ENCODE measurements at places on chromosomes 13 and 19. TPM values are rescaled to one million over a fixed set of nuclear protein-coding genes. Genes with fewer than 3 reads are reported as not detected.

ANKRD24 gene
- 2.6 TPM for total RNA-seq

DNA sequence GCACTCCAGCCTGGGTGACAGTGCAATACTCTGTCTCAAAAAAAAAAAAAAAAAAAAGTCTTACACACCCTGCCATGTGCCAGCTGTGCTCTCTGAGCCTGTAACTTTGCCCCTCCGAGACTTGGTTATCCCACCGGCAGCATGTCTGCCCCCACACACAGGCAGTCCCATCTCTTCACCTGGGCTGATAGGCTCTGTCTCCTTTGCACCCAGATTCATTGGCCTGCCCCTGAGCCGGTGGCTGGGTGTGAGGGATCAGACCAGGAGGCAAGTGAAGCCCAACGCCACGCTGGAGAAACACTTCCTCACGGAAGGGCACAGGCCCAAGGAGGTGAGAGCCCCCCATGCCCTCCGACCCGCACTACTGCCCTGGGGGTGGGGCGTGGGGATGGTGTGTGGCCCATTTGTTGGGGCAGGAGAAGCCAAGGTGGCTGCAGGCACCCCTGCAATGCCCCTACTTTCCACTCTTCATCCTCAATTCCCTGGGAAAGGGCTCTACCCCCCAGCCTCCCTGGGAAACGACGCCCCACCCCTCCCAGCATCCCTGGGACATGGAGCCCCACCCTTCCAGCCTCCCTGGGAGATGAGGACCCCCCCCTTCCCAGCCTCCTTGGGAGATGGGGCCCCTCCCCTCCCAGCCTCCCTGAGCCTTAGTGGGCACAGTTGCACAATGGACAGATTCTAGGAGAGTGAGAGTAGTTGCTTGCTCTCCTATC, 45.3 kb downstream of the CERS4 start:
- H3K27ac ChIP-seq: no peak overlapping the region
- H3K4me1 ChIP-seq: no peaks in the 10 kb centered on the region
- no peak overlapping the region for H3K4me3 ChIP-seq
- DNase-seq: no peak

DNA sequence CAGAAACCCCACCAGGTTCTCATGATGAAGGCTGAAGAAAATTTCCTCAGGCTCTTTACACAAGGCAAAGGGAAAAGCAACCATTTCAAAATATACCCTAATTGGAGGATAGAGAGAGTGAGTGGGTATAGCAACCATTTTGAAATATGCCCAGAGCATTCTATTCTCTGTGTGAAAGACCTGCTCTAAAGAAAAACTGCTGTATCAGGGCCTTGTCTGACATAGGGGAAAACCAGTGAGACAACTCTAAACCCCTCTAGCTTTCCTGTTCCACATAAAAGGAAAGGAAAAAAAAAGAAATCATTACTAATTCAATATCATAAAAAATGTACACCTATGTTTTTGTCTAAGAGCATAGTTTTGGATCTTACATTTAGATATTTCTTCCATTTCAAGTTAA, 42.3 kb downstream of the TPTE2 start:
- H3K36me3 ChIP-seq: no peaks in the 10 kb centered on the region
- no peak overlapping the region for H3K27ac ChIP-seq
- no peak for DNase-seq
- H3K4me3 ChIP-seq: no peak overlapping the region
- peaks cover 7% of the 10 kb centered on the region for H3K4me1 ChIP-seq

DNA sequence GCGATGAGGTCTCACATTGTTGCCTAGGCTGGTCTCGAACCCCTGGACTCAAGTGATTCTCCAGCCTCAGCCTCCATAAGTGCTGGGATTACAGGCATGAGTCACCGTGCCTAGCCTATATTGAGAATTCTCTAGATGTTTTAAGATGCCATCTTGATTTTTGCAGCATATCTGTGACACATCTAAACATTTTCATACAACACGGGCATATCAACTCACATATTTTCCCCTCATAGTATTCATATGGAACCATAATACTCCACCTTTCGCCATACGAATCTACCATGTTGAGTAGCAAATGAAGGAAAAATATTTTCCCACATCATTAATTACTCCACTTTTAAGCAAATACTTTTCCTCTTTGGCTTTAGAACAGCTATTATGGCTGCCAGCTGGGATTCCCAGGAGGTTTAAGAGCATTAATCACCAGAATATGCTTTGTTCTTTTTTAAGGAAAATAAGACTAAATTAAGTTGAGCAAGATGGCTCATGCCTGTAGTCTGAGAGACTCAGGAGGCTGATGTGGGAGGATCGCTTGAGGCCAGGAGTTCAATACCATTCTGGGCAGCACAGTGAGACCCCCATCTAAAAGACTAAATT, 56.9 kb upstream of the GTF2F2 start:
- no peak overlapping the region for H3K27ac ChIP-seq
- no peak for DNase-seq
- H3K27me3 ChIP-seq: peaks cover 19% of the 10 kb centered on the region
- no peaks in the 10 kb centered on the region for H3K36me3 ChIP-seq
- H3K4me3 ChIP-seq: no peak overlapping the region

DNA sequence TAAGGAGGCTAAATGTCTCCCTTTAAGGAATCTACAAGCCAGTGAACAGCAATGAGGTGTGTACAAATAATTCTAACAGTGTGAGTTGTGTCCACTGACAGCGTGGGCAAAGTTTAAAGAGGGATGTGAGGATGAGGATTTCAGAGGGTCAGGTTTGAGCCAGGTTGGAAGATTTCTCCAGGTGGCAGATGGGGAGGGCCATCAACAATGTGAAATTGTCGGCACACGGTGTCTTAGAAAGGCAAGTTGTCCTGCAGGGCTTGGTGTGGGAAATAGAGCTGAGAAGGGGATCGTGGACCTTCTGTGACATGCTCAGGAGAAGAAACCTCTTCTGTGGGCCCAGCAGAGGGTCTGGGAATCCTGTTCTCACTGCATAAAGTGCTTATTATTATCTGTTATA, 52.1 kb downstream of the ATP8A2 start:
- no peak for DNase-seq
- no peak overlapping the region for H3K4me3 ChIP-seq
- H3K27ac ChIP-seq: no peak overlapping the region
- H3K36me3 ChIP-seq: no peaks in the 10 kb centered on the region
